ENCODE measurements at places on chromosomes 2 and 18. TPM values are rescaled to one million over a fixed set of nuclear protein-coding genes. Genes with fewer than 3 reads are reported as not detected.

- no peak for DNase-seq
These were observed 53.9 kb downstream of the RTTN start for GRCh38 chr18:70151614-70152013.

GRCh38 chr2:34291076-34291475, 692.0 kb upstream of the FAM98A start:
- no peak for DNase-seq

Gene ZNF396
- total RNA-seq: 2.0 TPM

DNA sequence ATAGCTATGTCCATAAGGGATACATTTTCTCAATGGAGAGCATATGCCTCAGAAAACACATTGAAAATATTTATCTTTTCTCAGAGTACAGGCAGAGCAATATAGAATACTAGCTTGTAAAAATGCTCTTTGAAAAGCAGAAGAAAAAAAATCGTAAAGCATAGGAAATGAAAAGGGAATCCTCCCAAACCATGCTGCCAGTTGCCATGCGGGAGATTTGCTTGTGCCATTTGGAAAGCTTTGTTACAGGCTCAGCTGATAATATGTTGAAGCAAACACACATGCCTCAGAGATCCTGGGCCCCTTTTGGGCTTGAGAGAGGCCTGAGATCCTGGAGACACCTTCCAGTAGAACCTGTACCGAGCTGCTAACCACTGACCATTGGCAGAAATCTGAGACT, 697.1 kb downstream of the BCL11A start:
- DNase-seq: no peak

DNA sequence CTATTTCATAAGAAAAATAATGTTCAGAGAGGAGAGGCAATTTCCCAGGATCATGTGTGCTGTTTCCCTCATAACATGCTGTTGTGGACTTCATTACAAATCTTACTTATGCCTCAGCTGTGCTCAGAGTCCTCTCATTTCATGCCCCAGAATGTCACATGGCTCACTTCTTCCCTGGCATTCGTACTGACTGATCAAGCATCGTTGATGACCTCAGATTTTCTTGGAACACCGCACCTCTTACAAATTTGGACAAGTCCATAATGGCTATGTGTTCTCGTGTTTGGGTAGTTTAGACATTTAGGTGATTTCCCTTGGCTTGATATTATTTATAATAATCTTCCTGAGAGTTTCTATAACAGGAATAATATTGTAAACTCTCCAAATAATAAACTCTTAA, 32.9 kb downstream of the SERPINB7 start:
- DNase-seq: no peak

GRCh38 chr2:123839326-123839725, 185.8 kb upstream of the CNTNAP5 start:
- no peak for DNase-seq

- DNase-seq: no peak
These were observed 7.8 kb upstream of the TMEM37 start for GRCh38 chr2:119423811-119424210.

Gene QPCT
- total RNA-seq: 1.7 TPM

DNA sequence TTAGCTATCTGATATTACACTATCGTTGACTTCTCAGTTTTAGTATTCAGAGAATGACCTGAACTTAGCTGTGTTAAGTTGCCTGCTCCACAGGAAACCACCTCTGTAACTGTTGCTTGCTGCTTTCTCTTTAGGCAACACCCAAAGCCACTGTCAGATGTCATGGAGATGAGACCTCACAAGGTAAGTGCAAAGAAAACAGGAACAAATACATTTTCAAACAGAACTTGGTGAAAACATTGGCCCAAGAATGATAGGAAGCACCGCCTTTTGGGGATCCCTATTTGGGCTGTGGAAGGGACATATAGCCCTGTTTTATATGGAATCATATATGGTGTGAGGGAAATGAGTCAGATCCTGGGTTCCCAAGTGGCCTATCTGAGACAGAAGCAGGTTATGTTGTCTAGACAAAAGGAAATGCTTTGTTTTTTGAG, 143.4 kb downstream of the UBE2E3 start:
- no peak for DNase-seq

DNA sequence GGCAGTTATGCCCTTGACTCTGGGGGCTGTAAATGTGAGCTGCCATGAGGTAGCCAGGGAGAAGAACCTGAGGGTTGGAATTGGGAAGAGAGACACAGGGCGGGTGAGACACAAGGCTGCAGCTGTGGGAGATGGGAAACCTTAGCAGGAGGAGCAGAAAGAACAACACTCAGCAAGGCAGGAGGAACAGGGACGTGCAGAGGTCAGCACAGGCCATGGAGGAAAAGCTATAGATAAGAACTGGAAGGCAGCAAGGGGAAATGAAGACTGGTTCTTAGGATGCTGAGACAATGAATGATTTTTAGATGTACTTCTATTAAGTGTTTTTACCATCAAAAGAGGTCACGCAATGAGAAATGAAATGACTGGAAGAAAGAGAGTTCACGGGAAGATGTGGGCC, 80.2 kb downstream of the USP40 start:
- DNase-seq: no peak

- DNase-seq: no peak
These were observed 811 bp upstream of the SCG2 start for GRCh38 chr2:223602972-223603371.

DNA sequence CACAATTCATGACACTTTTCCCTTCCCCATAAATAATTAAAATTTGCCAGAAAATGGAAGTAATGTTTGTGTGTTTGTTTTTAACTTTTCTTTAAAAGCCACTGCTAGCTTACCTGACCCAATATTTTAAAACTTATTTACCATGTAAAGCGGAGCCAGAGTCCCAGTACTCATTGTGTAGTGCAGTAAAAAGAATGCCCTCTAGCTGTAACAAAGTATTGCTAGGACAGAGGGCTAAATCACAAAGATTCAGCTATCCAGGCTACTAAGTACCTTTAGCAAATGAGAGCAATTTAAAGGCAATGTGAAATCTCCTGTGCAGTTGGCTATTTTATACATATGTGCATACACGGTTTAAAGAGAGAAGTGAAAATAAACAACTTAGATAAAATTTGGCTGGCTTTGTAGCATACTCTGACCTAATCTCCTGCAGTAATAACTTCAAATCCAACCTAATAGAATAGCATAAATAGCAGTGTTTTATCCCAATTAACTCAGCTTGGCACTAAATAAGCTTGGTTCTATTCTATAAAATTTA, 997.4 kb upstream of the PIK3C3 start:
- no peak for DNase-seq

GRCh38 chr2:67571785-67572718, 174.9 kb downstream of the ETAA1 start:
- peak; percentile 74 for DNase-seq

Gene CNDP1
- not detected for total RNA-seq

Gene SAG
- total RNA-seq: not detected

DNA sequence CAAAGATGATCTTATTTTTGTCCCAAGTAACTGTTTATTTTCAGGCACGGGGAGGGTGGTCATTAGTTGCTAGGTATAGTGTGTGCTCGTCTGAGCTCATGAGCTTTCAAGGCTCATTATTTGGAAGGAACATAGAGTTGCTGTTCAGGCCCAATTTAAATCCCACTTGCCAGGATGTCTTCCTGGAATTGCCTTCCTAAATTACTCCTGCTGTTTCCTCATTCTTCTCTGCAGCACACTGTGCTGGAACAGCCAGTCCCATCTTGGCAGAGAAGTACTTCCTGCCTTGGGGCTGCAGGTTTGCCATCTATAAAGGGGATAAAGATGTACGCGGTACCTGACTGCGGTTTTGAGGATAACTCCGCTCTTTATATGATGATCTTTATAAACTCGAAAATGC, 37.3 kb downstream of the GREB1 start:
- DNase-seq: no peak

DNA sequence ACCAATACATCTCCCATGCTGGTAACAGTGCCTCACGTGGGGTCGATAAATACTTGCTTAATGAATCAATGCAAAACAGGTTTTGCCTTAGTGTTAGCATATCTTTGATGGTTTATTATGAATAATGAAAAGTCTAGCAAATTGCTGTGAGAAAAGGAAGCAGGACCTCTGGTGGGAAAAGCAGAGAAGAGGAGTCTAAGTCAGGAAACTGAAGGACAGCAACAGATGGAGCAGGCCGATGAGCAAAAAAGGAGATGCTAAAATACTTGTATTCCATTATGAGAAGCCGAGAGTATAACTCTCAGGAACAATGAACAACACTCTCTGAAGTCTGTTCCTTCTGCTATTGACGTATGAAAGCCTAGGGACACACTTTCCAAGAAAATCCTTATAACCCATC, 555.2 kb upstream of the KLHL29 start:
- no peak for DNase-seq

Gene EVA1A
- total RNA-seq: 25.2 TPM

DNA sequence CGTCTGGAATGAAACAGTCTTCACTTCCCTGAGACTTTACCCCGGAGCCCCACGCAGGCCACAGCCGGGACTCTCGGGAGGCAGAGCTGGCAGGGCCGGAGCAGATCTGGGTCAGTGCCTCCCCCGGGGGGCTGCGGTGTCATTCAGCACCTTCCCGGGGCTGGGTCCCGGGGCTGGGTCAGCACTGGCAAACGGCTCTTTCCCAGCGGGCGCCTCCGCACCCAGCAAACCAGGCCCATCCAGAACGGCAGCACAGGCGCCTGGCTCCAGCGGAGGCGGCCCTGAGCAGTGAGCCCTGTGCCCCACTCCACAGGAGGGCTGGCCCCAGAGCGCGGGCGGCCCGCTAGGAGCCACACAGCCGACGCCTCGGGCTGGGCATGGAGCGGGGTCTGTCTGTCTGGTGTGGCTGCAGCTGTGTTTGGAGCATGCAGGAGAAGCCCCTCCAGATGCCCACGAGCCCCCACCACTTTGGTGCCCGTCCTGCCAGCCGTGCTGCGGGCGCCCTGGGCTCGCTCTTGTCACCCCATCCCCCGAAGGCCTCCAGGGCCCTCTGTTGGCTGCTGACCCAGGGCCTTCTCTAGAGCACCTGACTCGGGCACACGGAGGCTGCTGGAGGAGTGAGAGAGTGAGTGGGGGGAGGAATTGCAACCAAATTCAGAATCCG, 132.1 kb upstream of the CTDP1 start:
- DNase-seq: no peak

- no peak for DNase-seq
These were observed 124.1 kb downstream of the MEMO1 start for GRCh38 chr2:31886700-31887099.

DNA sequence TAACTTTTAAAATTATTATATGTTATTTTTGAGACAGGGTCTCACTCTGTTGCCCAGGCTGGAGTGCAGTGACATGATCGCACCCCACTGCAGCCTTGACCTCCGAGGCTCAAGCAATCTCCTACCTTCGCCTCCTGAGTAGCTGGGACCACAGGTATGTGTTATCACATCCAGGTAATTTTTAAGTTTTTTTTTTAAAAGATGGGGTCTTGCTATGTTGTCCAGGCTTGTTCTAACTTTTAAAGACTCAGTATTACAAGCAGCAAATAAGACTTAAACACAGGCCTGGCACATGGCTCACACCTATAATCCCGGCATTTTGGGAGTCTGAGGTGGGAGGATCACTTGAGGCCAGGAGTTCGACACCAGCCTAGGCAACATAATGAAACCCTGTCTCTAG, 101.2 kb downstream of the ASXL2 start:
- no peak for DNase-seq

DNA sequence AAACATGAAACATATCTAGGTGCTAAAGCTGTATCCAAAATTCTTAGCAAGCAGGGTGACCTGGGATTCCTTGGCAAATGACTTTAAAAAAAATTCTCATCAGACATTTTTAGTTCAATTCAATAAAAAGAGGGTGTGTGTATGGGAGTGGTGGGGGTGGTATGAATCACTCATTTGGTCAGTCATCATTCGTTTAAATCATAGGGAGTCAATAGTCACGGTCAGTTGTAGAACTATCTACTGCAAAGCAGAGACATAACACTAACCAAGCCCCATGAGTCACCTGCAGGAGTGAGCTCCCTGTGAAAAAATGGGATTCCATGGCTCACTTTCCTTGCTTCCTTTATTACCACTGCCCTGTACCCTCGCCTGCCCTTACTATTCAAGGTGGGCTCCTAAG, 380.6 kb upstream of the TCF4 start:
- no peak for DNase-seq

GRCh38 chr18:43661570-43661969, 384.3 kb upstream of the SYT4 start:
- peak; percentile 74 for DNase-seq

- DNase-seq: no peak
These were observed 877 bp upstream of the BCL2L11 start for GRCh38 chr2:111119822-111120252.

GRCh38 chr2:23606968-23607367, 222.0 kb downstream of the KLHL29 start:
- peak; percentile 26 for DNase-seq

DNA sequence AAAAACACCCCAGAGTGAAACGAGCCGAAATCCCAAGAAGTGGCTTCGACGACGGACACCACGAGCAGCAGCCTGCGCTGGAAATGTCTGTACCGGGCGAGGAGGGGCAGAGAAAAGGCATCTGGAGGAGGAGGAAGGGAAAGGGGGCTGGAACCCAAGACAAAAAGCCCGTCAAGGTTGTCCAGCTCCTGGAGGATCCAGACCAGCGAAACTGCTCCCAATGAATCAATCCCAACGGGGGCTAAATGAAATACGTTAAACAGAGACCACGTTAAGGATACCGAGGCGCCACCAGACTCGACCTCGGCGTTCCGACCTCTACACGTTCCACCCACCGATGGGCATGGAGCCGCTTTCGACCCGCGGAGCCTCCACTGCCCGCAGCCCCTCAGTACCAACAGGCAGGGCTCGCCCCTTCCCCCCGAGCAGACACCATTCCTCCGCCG, 400 bp downstream of the CCDC88A start:
- peak; percentile 37 for DNase-seq

DNA sequence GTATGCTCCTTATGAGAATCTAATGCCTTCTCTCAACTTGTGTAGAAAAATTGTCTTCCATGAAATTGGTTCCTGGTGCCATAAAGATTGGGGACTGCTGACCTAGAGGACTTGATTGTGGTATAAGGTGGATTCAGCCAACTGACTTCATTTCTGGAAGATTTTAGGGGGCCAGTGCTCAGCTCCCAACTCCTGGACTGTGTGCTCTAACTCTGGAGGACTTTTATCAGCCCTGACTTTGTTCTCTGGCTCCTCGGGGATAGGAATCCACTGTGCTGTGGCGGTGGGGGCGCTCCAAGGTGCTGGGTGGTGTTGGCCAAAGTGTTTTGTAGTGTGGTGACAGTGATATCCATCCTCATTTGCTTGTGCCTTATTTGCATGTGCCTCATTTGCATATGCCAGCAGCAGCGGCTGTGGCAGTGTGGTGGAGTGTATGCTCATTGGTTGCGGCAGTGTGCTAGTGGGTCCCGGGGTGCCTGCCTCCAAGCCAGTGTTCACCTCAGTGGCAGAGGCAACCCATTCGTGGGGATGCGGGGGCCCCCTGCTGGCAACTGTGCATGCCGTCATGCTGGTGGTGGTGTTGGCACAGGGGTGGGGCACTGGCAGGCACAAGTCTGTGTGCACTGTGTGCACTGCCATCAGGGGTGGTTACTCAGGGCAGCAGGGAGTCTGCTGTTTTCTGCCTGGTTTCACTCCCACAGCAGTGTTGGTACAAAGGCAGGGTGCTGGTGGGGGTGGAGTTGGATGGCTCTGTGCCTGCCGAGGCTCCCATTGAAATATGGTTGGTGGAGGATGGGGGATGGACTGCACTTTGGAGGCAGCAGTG, 19.6 kb downstream of the EHBP1 start:
- no peak for DNase-seq

- DNase-seq: no peak
These were observed 298.3 kb downstream of the TDRD15 start for GRCh38 chr2:21422050-21422449.

Gene CRACDL
- not detected for total RNA-seq

Gene NEUROD1
- total RNA-seq: not detected

All from fibroblast of the aortic adventitia (primary cell).